ENCODE measurements at places on chromosomes 7 and 10. TPM values are rescaled to one million over a fixed set of nuclear protein-coding genes. Genes with fewer than 3 reads are reported as not detected.

GRCh38 chr7:49060743-49061142 lies 136.4 kb downstream of the CDC14C start:
- H3K27ac ChIP-seq, result no peak overlapping the region
- H3K36me3 ChIP-seq, result no peaks in the 10 kb centered on the region
- no peak overlapping the region for H3K4me3 ChIP-seq
- DNase-seq, result no peak
- no peaks in the 10 kb centered on the region for H3K27me3 ChIP-seq

- no peaks in the 10 kb centered on the region for H3K4me1 ChIP-seq
- no peaks in the 10 kb centered on the region for H3K36me3 ChIP-seq
- H3K27me3 ChIP-seq, result no peaks in the 10 kb centered on the region
- no peak overlapping the region for H3K4me3 ChIP-seq
Observed at GRCh38 chr7:17988858-17989257, 38.8 kb downstream of the PRPS1L1 start.

DNA sequence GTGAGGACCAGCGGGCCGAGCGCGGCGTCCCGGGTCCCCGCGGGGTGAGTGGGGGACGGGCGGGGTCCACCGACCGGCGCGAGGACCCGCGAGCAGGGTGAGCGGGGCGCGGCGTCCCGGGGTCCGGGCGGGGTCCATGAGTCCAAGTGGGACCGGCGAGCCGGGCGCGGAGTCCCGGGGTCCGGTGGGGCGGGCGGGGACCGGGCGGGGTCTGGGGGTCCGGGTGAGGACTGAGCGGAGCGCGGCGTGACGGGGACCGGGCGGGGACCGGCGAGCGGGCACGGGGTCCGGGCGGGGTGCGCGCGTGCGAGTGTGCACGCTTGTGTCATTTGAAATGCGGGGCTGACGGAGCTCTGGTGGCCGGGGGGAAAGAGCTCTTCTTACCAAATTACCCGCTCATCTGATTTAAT lies 765 bp downstream of the CELF2 start:
- no peaks in the 10 kb centered on the region for H3K27me3 ChIP-seq
- H3K4me1 ChIP-seq, result no peaks in the 10 kb centered on the region
- H3K27ac ChIP-seq, result no peak overlapping the region
- H3K36me3 ChIP-seq, result no peaks in the 10 kb centered on the region
- no peak overlapping the region for H3K4me3 ChIP-seq

- H3K4me3 ChIP-seq, result no peak overlapping the region
- H3K4me1 ChIP-seq, result no peaks in the 10 kb centered on the region
- H3K27me3 ChIP-seq, result no peaks in the 10 kb centered on the region
- no peak overlapping the region for H3K27ac ChIP-seq
Observed at GRCh38 chr10:124529661-124530214, 68.1 kb downstream of the LHPP start.

DNA sequence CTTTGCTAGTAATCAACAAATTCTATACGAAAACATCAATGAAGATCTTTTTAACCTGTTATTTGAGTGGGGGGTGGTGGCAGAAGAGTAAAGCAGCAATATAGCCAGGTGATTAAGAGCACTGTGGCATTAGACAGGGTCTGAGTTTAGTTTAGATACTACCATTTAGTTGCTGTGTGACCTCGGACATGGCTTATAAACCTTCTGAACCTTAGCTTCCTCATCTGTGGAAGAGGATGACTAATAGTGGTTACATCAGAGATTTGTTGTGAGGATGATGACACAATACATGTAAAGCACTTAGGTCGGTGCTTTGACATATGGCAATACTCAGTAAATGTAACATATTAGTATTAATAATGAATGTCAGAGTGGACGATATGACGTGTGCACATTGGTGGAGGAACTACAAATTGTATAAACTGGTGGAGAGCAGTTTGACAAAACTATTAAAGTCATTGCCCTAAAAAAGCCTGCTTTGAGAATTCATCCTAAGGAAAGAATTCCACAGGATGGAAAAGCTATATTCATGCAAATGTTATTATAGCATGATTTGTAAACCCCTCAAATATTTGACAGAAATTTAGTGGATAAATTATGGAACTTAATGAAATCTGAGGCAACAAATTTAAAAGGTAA lies 24.3 kb downstream of the SPAG6 start:
- H3K27me3 ChIP-seq, result no peaks in the 10 kb centered on the region
- no peaks in the 10 kb centered on the region for H3K36me3 ChIP-seq
- no peak overlapping the region for H3K4me3 ChIP-seq
- no peaks in the 10 kb centered on the region for H3K4me1 ChIP-seq

DNA sequence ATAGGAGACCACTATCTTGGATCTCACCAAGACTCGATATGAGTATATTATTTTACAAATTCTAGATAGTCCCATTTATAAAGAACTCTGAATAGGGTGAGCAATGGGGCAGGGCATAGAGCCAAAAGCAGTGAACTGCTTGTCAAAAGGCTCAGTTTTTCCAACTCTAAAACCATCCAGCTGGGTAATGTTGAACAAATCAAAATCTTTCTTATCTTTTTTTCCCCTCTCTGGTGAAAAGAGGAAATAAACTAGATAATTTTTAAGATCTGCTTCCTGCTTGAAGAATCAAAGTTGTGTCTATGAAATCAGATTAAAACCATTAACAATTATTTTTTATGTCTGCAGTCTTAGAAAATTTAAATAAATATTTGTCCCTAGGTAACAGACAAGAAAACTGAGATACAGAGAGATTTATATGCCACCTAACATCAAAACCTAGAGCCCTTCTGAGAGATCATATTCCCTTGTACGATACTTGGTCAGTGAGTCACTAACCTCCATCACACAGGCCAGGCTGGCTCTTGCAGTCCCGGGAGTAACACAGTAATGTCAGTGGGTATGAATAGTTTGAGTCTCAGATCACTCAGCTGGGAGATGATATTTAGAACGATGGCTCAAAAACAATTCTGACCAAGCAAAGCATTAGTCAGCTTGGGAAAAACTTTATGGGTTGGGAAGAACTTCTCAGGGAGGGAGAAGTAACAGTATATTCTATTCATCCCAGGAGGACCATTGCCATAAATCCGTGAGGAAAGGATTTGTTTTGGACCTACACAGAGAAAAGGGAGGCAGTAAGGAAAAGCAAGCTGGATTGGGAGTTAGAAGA lies 178.8 kb downstream of the REEP3 start:
- H3K27ac ChIP-seq, result peak overlapping the region; percentile 84
- no peaks in the 10 kb centered on the region for H3K27me3 ChIP-seq
- peak; percentile 87 for DNase-seq
- H3K36me3 ChIP-seq, result no peaks in the 10 kb centered on the region
- H3K4me1 ChIP-seq, result peaks cover 49% of the 10 kb centered on the region
- H3K4me3 ChIP-seq, result no peak overlapping the region

DNA sequence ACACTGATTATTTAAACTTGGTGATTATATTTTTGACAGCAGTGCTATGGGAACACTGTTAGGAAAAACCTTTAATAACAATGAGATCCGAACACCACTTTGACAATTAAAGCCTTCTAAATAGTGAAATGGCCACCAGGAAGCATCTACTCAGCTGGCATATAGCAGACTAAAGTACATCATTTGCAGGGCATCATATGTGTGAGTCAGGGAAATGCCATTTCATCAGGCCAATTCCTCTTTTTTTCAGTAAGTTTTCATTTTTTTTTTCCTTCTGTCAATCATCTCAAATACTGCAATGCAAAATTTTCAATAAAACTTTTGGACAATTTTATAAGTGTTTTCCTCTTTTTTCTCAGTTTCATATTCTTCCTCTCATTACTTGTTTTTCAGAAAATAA lies 521.4 kb upstream of the SEMA3D start:
- DNase-seq, result no peak
- no peaks in the 10 kb centered on the region for H3K27me3 ChIP-seq
- H3K4me1 ChIP-seq, result no peaks in the 10 kb centered on the region
- no peak overlapping the region for H3K4me3 ChIP-seq

GRCh38 chr10:62996516-62996915 lies 136.6 kb upstream of the NRBF2 start:
- H3K36me3 ChIP-seq, result no peaks in the 10 kb centered on the region
- H3K27me3 ChIP-seq, result peaks cover 24% of the 10 kb centered on the region
- DNase-seq, result no peak
- no peaks in the 10 kb centered on the region for H3K4me1 ChIP-seq
- no peak overlapping the region for H3K27ac ChIP-seq
- no peak overlapping the region for H3K4me3 ChIP-seq

DNA sequence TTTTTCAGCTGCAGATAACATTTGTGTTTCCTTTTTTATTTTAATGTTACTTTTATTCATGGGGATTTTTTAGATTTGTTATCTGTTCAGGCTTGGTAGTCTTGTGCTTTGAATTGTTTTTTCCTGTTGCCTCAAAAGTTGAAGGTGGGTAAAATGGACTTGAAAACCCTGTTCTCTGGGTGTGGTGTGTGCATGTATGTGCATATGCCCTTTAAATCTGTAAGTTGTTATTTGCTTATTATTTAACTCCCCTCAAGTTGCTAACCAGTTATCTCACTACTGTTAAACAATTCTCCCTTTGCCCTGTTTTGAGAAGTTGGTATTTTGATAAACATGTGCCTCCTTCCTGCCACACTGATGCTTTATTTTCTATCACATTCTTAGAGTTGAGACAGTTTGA lies 30.6 kb downstream of the TSPAN14 start:
- H3K27me3 ChIP-seq, result no peaks in the 10 kb centered on the region
- no peak overlapping the region for H3K4me3 ChIP-seq
- no peaks in the 10 kb centered on the region for H3K4me1 ChIP-seq
- no peak for DNase-seq
- no peaks in the 10 kb centered on the region for H3K36me3 ChIP-seq
- no peak overlapping the region for H3K27ac ChIP-seq

DNA sequence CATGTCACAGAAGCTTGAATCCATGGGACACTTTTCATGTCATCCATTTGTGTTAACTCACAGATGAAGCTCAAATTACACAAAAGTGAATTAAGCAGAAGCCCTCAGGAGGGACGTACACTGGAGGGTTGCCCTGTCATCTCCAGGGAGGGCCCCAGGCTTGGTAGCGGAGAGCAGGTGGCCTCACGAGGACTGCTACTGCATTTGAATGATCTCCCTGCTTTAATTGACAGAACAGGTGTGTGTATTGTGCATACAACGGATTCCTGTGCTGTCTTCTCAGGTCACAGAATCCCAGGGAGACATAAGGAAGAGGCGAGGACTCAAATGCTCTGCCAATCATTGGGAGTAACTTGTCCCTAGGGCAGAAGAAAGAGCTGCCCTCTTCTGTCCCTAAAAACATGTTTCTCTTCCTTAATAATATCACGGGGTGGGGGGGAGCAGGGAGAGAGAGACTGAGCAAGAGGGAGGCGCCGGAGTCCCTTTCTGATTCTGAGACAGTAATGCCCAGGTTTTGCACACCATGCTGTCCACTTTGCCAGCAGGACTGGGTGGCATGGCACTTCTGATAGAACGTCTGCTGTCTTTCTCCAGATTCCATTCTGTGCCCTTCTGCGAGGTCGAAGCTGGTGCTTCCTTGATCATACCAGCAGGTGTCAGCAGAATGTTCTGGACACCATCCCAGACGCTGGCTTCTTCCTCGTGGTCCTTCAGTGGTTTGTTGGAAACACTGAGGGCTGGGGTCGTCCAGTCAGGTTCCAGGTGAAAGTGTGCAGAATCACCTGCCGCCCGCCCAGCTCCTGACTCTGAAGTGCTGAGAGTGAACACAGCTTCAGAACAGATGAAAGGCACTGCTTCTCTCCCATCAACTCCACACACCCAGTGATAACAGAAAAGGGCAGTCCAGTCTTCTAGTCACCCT lies 26.2 kb upstream of the RASGEF1A start:
- no peaks in the 10 kb centered on the region for H3K27me3 ChIP-seq
- H3K4me3 ChIP-seq, result 0 out of 2 replicates have a peak overlapping the region, but pooled peaks have one; percentile 16
- peak; percentile 39 for DNase-seq
- H3K4me1 ChIP-seq, result peaks cover 11% of the 10 kb centered on the region
- no peak overlapping the region for H3K27ac ChIP-seq
- no peaks in the 10 kb centered on the region for H3K36me3 ChIP-seq

- H3K27me3 ChIP-seq, result no peaks in the 10 kb centered on the region
- H3K36me3 ChIP-seq, result no peaks in the 10 kb centered on the region
- H3K27ac ChIP-seq, result peak overlapping the region; percentile 80
- H3K4me1 ChIP-seq, result peaks cover 56% of the 10 kb centered on the region
Observed at GRCh38 chr10:132540456-132540855, 2.9 kb downstream of the INPP5A start.

DNA sequence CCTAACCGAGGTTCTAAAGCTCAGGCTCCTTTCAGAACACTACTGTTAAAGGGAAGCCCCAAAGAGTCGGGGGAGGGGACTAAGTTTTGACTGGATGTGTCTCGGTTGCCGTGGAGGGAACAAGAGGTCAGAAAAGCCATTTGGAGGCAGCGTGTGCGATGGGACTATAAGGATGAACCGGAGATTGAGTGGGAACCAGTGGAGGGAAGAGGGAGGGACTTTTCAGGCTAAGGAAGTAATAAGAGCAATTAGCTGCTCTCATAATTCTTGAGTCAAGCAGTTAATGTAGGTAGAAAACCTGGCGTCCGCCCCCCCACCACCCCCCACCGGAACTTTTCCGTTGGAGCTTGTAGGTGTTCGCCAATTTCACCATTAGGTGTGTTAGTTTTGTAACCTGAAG lies 491 bp upstream of the AKAP9 start:
- H3K36me3 ChIP-seq, result no peaks in the 10 kb centered on the region
- H3K4me1 ChIP-seq, result peaks cover 11% of the 10 kb centered on the region
- H3K27me3 ChIP-seq, result no peaks in the 10 kb centered on the region
- H3K4me3 ChIP-seq, result peak overlapping the region; percentile 88

DNA sequence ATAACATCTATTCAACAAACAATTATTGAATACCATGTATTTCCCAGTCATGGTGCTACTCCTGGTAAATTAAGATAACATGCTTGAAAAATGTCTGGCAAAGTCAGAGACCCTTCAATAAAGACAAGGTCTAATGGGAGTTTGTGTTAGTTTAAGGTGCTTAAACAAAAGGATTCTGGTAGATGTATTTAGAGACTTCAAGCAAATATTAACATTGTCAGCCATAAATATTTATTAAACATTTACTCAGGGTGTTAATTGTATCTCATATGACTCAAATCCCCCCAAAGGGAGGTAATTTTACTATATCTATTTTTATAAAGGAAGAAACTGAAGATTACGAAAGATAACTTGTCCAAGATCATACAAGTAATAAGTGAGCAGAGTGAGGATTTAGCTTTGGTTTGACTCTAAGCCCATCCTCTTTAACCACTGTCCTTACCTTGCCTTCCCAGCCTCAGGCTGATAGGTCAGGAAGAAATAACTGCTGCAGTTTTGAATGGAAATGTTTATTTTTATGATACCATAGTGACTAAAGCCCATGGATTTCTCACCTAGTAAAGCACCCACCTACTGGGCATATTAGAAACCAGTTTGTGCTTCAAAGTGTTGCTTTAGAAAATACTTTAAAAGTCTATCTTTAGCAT lies 215.4 kb downstream of the COBL start:
- H3K27me3 ChIP-seq, result peaks cover 5% of the 10 kb centered on the region
- H3K4me1 ChIP-seq, result no peaks in the 10 kb centered on the region
- no peak overlapping the region for H3K4me3 ChIP-seq

The RNLS gene
- total RNA-seq, result 11.4 TPM

The C10orf67 gene
- total RNA-seq, result not detected

The HMX2 gene
- 2.7 TPM for total RNA-seq

The ERVW-1 gene
- total RNA-seq, result not detected

The PIK3CG gene
- 0.13 TPM for total RNA-seq

The CHN2 gene
- 0.15 TPM for total RNA-seq

The MPP7 gene
- 0.49 TPM for total RNA-seq

The STEAP1B gene
- 3.3 TPM for total RNA-seq
